CD4-positive, alpha-beta T cell (primary cell): ENCODE measurements at places on chromosomes 5 and 9.

- no peak for DNase-seq
Measured at GRCh38 chr5:141747152-141748141, 65.4 kb upstream of the ARAP3 start.

- DNase-seq: no peak
Measured at GRCh38 chr5:138829341-138829740, 45.8 kb downstream of the LRRTM2 start.

- DNase-seq: no peak
Measured at GRCh38 chr9:89370593-89370992, 52.3 kb downstream of the SECISBP2 start.

- DNase-seq: no peak
Measured at GRCh38 chr5:96125231-96125891, 163.7 kb upstream of the ELL2 start.

- no peak for DNase-seq
Measured at GRCh38 chr9:94818178-94818541, 91.7 kb downstream of the AOPEP start.

DNA sequence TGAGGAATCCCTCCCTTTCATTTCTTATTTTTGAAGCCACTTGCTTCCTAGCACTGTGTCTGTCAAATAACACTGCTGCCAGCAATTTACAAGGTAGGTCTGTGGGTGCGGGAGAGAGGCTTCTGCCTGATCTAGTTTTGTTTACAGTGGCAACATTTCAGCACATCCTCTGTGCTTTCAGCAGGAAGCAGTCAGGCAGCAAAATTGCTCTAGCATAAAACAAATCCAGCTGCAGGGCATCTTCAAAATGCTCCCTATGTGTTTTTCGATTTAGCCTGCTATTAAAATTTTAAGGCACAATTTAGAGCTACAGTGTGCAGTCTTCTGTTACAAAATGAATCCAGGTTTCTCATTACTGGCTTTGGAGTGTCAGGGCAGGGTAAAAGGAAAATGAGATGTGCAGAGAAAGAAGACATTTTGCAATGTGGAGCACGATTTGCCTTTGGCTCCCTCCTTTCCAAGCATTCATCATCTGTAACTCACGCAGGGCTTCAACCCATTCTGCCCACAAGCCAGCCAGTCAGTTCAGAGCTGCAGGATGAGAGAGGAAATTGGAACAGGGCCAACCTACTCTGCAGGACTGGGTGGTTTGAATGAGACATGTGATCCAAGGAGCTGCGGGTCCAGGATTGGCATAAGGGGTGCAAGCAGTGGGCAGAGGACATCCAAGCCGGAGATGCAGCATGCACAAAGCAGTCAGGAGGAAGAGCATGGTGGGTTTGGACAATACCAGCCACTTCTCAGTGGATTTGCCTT lies 143.4 kb upstream of the APC start:
- no peak for DNase-seq

DNA sequence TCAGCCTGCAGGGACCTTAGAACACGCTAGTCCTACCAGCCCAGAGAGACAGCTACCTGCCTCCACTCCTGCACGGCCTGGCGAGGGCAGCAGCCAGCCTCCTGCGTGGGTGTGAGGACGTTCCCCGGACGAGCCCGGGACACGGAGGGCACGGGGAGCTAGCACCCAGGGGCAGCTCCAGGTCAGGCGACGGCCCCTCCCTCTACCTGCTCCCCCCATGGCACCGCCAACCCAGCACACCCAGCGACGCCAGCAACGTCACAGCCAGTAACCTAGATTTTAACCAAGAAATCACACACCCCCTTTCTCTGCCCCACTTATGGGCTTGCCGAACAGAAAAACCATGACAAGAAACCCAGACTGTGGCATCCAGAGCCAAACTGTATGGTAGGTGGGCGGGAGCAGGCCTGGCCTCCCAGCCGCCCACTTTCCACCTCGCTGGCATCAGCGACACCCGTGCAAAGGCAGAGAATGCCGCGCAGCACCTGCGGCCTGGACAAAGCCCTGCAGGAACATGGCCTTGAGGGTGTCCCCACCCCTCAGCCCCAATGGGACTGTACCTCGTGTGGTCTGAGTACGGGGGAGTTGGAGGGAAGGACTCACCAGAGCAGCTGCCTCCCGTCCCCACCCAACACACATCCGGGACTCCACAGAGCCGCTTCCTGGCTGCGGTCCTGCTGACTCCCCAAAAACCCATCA lies 47.9 kb downstream of the NACC2 start:
- DNase-seq: no peak

- DNase-seq: no peak
Measured at GRCh38 chr9:70504834-70505233, 90.4 kb upstream of the KLF9 start.

GRCh38 chr5:177368869-177369644 lies 11.3 kb downstream of the RGS14 start:
- no peak for DNase-seq

GRCh38 chr9:130837002-130837511 lies 2.0 kb downstream of the ABL1 start:
- DNase-seq: no peak

GRCh38 chr5:155850370-155850769 lies 476.6 kb upstream of the SGCD start:
- DNase-seq: no peak

DNA sequence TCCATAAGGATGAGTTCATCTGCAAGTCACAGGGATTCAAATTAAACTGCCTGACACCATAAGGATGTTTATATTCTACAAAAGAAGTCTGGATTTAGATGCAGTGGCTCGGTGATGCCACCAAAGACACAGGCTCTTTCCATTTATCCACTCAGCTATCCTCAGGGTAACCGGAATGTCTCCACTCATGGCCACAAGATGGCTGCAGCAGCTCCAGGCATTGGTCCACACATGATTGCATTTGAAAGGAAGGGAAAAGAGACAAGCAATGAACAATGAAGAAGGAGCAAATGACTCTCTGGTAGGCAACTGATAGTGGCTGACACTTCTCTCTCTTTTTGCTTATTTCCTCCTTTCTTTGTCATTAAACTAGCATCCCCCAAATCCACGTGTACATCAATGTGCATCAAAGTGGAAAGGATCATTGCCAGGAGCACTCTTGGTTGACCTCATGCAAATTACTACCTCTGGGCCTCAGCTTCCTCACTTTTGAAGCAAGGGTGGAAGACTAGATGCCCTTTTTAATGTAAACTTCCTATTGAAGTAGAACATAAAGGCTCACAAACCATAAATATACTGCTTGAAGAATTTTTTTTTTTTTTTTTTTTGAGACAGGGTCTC lies 7.2 kb upstream of the SNX30 start:
- DNase-seq: no peak

- DNase-seq: no peak
Measured at GRCh38 chr5:171757853-171758535, 27.6 kb upstream of the SMIM23 start.

DNA sequence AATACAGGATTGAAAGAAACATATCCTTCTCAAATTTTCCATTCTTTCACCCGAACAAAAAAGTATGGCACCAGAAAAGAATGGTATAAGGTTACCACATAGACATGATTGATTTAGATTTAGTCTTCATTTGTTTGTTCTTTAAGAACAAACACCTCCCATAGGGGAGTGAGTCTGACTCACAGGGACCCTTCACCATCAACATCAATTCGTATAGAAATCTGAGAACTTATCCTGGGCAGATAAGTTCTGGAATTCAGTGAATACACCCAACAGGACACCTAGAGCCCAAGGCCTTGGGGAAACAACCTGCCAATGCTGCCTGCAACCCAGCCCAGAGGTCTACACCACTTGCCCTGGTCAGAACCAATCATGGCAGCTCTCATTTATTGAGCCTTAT lies 46.2 kb downstream of the LHFPL2 start:
- DNase-seq: no peak

GRCh38 chr9:38047301-38048251 lies 21.5 kb downstream of the SHB start:
- DNase-seq: no peak

DNA sequence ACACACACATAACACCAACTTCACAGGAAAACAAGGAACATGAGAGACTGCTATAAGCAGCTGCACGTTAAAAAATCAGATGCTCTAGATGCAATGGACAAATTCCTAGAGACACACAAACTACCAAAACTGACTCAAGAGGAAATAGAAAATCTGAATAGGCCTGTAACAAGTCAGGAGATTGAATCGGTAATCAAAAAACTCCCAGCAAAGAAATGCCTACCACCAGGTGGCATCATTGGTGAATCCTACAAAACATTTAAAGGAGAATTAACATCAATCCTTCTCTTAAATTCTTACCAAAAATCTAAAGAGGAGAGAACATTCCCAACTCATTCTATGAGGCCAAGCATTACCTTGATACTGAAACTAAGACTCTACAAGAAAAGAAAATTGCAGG lies 54.9 kb downstream of the NDST1 start:
- no peak for DNase-seq

DNA sequence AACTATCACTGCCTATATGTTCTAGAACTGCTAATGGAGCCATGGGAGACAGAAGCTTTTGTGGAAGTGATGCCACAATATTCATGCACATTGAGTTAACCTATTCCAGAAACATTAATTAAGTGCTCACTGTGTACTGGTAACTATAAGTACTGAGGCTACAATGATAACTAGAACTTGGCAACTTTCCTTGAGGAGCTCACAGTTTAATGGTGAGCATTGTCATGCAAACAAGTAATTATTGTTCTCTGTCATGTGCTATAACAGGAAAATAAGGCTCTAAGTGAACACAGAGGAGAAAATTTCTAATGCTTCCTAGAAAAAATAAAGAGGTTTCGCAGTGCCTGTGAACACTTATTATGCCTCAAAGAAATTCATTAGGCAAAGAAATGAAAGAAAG lies 142.2 kb downstream of the BAAT start:
- no peak for DNase-seq

GRCh38 chr5:130034566-130035210 lies 130.4 kb downstream of the CHSY3 start:
- no peak for DNase-seq

DNA sequence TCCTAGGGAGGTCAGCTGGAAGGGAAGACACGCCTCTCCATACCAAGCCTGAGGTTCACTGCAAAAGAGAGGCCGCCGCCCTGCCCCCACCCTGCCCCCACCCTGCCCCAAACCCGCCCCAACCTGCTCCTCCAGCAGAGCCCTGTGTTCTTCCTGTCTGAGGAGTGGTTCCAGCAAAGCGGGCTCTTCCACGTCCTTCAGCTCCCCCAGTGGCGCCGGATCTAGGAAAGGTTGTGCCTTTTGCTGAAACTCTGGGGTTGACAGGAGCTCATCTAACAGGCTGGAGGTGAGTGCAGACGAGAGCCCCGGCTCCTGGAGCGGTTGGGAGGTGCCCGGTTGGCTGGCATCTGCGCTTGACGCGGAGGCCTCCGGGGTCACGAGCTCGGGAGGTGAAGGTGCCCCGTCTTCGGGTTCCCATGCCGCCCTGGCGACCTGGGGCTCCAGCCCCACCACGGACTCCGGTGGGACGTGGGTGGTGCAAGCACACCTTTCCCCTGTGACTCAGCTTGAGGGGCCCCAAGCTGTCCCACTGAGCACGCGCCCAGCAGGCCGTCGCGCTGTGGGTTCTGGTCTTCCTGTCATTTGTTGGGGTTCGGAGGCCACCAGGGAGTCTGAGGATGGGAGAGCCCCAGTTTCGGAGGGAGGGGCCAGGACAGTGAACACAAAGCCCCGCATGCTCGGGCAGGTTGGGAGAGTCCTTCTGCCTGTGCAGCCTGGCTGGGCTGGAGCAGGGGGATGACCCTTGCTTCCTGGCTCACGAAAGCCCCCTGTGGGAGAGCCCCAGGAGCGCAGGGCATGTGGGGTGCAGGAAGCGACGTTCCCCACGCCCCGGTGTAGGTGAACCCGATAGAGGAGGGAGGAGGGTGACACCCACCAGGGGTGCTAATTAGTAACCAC lies 1467.1 kb downstream of the FOXD4L5 start:
- peak; percentile 45 for DNase-seq

GRCh38 chr9:90842996-90843395 lies 41.4 kb downstream of the SYK start:
- DNase-seq: no peak

GRCh38 chr9:77726814-77727213 lies 78.7 kb upstream of the GNA14 start:
- DNase-seq: no peak

GRCh38 chr5:36505021-36505420 lies 101.4 kb upstream of the SLC1A3 start:
- no peak for DNase-seq

DNA sequence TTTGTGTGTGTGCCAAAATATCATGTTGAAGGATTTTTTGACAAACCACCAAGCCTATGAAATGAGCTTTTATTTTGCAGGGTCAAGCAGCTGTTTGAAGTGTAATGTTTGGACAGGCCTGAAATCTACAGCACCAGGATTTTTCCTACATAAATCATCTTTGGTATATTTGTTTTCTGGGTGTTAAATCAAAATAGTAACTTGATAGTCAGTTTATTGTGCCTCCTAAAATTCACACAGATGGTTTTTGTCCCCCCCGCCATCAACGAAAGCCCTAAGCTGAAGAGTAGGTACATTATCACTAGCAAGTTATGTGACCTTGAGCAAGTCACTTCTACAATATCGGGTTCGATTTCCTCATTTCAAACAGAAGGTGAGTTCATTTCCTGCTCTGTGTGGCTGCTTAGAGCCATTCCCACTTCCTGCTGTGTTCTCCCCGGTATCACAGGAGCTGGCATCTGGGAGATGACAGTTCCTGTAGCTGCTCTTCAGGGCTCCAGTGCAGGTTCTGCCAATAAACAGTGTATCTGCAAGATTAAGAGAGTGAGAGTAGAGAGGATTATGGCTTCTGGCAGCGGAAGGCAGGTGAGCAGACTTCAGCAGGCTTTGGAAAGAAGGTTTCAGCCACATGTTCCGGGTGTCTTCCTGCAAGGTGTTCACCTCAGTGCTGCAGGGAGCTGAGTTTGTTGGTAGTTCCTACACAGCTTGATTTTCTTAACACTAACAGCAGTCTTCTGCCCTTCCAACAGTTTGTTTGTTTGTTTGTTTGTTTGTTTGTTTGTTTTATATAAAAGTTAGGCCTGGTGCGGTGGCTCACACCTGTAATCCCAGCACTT lies 48.4 kb upstream of the GNE start:
- DNase-seq: peak; percentile 16

DNA sequence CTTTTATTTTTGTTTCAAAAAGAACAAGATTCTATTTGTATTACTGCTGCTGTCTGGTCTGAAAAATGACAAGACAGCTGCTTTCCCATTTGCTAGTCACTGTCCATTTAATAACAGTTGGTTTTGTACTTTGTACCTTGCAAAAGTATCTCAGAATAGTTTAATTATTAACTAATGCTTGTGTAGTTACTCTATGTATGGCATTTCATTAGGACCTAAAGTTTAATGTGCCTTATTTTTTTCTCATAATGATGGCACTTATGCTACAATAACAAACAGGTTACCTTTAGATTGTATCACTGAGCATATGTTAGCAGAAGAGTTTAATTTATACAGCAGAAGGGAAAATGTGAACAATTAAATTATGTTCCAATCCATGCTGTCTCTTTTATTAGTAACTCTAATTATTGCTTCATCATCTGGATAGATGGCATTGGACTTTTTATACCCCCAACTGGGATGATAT lies 134.2 kb downstream of the CDH10 start:
- no peak for DNase-seq

GRCh38 chr5:127772531-127772930 lies 69.3 kb downstream of the CCDC192 start:
- DNase-seq: no peak

- no peak for DNase-seq
Measured at GRCh38 chr5:72463449-72464052, 43.7 kb downstream of the ZNF366 start.
